Activated T-cell treated with anti-CD3 and anti-CD28 coated beads, Interleukin-2, amount 50 U/mL, for 4 hours (primary cell): ENCODE measurements at places on chromosomes 11 and 22. TPM values are rescaled to one million over a fixed set of nuclear protein-coding genes. Genes with fewer than 3 reads are reported as not detected.
A peak's percentile ranks its signal among the peaks of the same experiment; 100 is the strongest.

- DNase-seq: no peak
Measured at GRCh38 chr11:97574976-97575665, 1185.3 kb downstream of the JRKL start.

DNA sequence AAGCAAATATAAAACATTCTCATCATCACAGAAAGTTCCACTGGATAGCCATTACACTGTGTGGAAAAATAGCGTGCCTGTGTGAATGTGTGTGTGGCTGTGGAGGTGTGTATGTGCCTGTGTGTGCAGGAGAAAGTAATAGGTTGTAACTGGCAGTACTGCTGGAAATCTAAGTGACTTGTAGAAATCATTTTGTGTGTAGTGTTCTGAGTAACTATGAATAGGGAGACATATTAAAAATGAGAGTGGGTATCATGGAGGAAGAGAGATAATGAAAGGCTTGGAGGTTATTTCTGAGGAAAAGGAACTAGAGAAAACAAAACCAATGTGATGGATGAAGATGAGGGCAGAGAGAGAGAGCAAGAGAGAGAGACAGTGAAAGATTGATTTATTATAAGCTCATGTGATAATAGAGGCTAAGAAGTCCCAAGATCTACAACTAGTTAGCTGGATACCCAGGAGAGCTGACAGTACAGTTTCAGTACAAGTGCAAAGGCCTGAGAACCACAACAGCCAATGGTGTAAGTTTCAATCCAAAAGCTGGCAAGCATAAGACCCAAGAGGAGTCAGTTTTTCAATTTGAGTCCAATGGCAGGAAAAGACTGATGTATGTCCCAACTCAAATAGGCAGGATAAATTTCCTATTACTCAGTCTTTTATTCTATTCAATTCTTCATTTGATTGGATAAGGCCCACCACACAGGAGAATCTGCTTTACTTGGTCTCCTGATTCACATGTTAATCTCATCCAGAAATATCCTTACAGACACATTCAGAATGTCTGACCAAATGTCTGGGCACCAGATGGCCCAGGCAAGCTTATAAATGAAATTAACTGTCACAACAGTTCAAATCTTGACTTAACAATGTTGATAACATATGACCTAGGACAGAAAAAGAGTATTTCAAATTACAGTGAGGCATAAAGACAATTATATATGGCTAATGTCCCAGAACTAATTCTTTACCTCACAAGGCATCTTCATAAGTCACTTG is 14.9 kb downstream of the KBTBD3 start:
- DNase-seq: no peak

DNA sequence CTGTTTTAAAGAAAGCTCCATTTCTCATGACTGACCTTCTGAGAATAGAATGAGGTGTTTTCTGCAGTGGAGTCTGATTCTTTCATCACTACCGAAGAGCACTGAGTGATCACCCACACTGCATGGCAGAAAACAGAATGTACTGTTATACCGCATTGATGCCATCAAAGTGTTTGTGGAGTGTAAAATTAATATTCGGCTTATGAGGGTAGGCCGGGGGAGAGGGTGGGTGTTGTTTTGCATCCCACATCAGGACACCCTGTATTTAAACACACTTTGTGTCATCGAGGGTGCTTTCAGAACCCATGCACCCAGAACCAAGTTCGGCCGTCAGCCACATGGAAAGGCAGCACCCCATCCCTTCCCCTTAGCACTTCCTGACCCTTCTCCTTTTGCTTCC is 41.3 kb upstream of the ETS1 start:
- no peak for DNase-seq

GRCh38 chr11:70205049-70205725 is 2.1 kb downstream of the FADD start:
- DNase-seq: no peak

GRCh38 chr11:82229341-82229740 is 504.3 kb downstream of the FAM181B start:
- no peak for DNase-seq

DNA sequence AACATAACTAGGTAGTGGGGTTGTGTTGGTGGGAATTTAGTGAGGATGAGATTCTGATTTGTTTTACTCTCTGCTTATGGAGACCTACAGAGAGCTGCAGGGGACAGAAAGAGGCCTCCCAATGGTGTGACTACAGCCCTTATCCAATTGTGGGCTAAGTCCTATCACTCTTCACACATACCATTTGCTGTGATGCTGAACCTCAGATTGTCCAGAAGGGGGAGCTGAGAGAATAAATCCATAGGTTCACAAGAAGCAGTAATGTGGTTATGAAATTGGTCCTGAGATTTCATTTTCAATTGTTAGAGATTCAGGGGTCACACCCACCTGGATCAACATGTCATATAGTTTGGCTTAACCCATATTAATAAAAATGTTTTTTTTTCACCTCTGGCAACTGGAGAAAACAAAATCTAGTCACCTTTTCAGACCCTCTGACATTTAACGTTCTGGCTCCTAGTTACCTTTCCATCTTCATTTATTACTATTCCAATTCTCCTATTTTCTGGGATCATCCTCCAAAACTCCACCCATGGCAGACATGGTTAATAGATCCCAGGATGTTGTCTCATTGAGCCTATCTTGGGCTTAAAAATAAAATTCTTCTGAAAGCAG is 53.3 kb upstream of the PTPN5 start:
- no peak for DNase-seq

MUC2 gene
- 0.30 TPM for total RNA-seq

NXPE2 gene
- total RNA-seq: not detected

DNA sequence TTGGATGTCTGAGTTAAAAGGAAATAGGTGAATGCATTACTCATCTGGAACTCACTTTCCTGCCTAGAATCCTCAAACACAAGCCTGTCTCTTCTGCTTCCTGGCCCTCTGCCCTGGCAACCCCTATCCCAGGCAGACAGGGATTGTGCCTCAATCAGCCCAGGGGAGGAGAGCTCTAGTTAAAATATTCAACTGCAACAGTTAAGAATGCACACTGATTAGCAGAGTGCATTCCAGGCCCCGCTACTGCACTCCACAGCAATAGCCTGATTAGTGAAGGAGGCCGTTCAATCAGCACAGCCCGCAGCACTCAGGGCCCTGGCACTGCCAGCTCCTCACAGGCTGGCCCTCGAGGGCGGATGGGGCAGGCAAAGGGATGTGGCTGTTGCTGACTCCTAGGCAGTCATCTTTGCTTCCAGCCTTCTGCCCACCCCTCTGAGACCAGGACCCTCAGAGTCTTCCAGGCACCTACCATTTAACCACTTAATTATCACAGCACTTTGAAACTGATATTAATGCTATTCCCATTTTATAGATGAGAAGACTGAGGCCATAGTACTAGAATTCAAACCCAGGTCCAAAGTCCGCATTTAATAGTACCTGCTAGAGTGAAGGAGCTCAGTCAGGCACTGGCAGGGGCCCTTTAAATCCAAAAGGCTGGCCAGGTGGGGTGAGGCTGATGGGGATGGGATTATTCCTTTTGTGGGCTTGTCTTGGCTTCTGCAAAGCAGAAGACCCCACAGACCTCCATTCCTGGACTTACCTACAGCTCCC is 435.3 kb downstream of the SOX6 start:
- no peak for DNase-seq

DNA sequence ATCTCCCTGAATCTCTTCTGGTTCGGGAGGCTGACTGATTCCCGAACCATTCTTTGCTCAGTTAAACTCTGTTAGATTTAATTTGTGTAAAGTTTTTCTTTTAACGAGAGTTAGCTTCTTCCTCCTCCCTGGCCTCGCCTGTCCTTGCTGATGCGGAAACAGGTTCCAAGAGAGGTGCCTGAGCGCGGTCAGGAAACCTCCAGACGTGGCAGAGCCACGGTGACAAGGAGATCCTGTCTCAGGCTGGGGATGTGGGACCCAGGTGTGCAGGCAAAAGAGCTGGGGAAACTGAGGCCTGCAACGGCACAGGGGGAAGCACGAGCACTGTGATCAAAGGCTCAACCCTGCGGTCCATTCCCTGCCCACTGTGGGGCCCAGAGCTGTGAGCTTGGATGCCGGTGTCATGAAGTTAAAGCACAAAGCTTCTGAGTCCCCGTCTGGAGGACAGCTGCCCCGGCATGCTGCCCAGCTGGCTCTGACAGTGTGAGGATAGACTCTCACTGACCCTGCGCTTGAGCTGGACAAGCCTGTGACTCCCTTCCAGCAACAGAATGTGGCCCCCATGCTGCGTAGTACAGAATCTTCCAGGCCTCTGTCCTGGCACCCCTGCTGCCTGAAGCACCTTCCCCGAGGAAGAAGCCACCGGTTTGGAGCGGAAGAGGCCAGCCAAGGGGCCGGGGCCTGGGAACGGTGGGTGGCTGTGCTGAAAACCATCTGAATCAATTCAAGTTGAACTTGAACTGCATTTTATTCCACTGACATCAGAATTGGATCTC is 960.6 kb downstream of the BRD1 start:
- DNase-seq: no peak

- DNase-seq: no peak
Measured at GRCh38 chr22:19130959-19131684, at the start of gene TSSK2. Gene TSSK2 (plus strand): TSS chr22:19131308. CDS start chr22:19131400, 92 bp downstream.

CCDC83 gene
- not detected for total RNA-seq

- DNase-seq: no peak
Measured at GRCh38 chr11:28466506-28466905, 358.3 kb downstream of the METTL15 start.

DNA sequence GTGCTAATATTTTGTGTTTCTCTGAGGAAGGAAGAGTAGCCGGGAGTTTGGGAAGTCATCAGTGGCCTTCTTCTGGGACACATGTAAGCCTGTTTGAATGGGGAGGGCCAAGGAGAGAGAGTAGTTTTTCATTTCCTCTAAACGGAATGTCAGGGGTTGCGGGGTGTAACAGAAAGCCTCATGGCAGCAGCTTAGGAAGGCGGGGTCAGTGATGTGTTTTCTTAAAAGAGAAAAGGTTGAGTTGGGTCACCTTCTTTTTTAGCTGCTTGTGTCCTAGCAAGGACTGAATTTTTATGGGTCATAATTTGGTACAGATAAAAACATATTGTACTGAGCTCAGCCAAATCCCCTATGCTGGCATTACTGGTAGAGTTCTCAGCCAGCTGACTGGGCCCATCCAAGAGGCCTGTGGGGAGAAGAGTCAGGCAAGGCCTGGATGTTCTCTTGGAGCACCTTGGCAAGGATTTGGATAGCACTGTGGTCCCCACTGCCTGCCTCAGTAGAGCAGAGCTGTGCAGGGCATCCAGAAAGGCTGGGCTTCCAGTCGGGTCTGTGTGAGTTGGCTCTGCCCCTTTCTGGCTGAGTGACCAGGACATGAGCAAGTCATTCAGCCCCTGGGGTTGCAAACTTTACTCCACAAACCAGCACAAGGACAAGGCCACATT is 29.4 kb upstream of the NAV2 start:
- DNase-seq: no peak

GRCh38 chr11:7332962-7333361 is 81.3 kb downstream of the SYT9 start:
- DNase-seq: no peak

POGLUT3 gene
- 6.2 TPM for total RNA-seq

DNA sequence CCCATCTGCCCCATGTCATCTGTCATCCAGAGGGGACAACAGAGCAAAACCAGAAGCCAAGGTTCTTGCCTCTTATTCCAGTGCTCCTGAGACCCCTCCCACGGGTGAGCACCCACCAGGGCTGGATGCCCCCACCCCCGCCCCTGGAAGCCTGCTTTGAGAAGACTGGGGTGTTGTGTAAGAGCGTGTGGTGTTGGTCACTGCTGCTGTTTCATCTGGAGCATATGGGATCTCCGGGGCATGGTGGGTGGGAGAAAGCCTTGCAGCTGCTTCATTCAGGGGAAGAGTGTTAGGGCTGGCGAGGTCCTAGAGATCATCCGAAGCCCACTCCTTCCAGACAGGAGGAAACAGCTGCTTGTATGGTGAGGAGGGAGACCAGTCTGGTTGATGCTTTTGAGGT is 54.1 kb downstream of the CHRDL2 start:
- no peak for DNase-seq

GRCh38 chr11:69986440-69986787 is 91.7 kb upstream of the ANO1 start:
- no peak for DNase-seq

DNA sequence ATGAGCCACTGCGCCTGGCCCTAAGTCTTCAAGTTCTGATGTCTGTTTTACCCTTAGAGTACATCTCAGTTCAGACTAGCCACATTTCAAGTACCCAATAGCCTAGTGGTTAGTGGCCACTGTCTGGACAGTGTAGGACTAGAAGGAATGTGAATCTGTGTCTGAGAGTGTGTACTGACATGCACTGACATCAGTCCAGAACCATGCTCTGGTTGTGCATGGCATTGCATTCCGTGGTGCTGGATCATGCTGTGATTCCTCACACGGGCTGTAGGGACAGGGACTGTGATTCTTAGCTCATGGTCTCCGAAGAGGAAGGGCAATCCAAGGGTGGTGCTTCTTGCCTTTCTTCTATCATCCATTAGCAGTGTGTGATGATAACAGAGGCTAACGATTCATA is 41.1 kb downstream of the AMOTL1 start:
- no peak for DNase-seq

- no peak for DNase-seq
Measured at GRCh38 chr11:77081976-77082836, 15.4 kb downstream of the CAPN5 start.

DNA sequence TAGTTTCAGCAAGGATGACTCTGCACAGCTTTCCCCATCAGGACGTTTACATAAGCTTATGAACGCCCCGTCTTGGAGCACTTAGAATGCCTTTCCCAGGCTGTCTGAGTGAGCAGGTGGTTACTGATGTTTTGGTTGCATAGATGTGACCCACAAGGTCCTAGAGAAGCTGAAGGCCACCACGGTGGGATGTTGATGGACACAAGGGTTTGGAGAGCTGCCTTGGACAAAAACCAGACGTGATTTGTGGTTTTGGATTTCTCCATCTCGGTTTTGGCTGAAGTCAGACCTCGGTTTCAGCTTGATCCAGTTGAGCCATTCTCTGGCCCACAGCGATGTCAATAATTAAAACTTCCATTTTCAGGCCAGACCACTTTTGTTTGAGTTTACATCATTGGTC is 151.9 kb downstream of the LDLRAD3 start:
- no peak for DNase-seq

CDHR5 gene
- total RNA-seq: not detected

GRCh38 chr11:126414615-126415014 is 59.1 kb downstream of the ST3GAL4 start:
- DNase-seq: no peak

GRCh38 chr11:65084598-65085375 is 765 bp downstream of the ZFPL1 start:
- DNase-seq: no peak

GRCh38 chr11:65357856-65358356 is 3.4 kb downstream of the TIGD3 start:
- no peak for DNase-seq

DNA sequence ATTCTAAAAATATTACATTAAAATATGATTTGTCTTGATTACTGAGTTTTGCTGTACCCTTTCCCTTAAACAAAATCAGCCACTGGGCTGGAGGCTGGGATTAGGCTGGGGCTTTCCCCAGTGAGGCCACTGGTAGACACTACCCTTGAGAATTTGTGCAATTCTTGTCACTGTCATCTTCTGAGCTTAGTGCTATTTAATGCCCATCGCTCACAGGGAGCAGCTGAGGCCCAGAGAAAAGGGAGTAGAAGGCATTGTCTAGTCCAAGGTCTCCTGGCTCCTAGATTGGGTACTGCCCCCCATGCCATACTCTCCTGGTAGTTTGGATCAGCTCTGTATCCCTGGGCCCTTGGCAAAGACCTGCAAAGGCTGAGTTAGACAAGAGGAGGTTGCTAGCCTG is 6.7 kb downstream of the CHRM1 start:
- no peak for DNase-seq

- DNase-seq: no peak
Measured at GRCh38 chr11:7154881-7155361, 66.1 kb downstream of the RBMXL2 start.

- DNase-seq: peak; percentile 39
Measured at GRCh38 chr22:20549232-20549841, 41.9 kb downstream of the MED15 start.

- no peak for DNase-seq
Measured at GRCh38 chr11:131977231-131977630, 606.8 kb downstream of the NTM start.
